ENCODE measurements at places on chromosomes 4 and X.

- DNase-seq = no peak
Measured at GRCh38 chr4:177673985-177674489, 231.8 kb upstream of the AGA start.

- DNase-seq = no peak
Measured at GRCh38 chr4:5750946-5751665, 40.1 kb downstream of the EVC start.

DNA sequence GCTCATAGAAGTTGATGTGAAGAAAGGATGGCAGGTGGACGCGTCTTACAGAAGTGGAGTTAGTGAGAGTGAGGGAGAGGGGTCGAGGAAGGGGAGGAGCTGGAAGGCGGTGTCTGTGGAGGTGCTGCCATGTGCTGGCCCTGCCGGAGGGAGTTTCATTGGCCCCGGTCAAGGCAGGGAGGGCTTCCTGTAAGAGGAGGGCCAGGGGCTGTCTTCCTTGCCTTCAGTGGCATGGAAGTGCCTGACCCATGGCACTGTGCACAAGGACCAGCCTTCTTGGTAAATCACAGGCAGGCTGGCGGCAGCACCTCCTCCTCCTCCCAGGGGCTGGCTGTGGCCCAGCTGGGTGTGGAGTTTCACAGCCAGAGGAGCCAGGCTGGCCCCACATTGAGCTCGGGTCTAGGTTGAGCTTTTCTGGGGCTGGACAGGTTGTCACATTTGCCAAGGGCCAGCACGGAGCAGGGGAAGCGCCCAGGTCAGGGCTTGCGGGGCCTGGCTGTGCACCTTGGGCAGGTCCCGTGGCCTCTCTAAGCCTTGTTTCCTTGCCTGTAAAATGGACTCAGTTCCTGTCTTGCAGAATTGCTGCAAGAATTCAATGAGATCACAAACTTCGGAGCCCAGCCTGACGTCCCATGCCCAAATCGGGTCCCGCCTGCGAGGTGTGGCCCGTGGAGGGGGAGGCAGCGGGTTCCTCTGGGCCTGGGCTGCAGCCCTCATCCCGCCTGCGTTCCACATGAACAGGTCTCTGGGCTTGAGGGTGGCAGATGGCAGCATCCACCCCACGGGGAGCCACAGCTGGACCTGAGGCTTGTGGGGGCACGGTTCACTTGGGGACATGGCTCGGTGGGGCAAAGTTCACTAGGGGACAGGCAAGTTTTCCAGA, 7.0 kb downstream of the HTRA3 start:
- DNase-seq = no peak

- peak; percentile 21 for DNase-seq
Measured at GRCh38 chr4:84973856-84974255, 7.4 kb upstream of the WDFY3 start.

- no peak for DNase-seq
Measured at GRCh38 chr4:162162672-162163071, 1.1 kb downstream of the FSTL5 start.

GRCh38 chrX:30652527-30653414, 452 bp upstream of the GK start:
- peak; percentile 94 for DNase-seq

DNA sequence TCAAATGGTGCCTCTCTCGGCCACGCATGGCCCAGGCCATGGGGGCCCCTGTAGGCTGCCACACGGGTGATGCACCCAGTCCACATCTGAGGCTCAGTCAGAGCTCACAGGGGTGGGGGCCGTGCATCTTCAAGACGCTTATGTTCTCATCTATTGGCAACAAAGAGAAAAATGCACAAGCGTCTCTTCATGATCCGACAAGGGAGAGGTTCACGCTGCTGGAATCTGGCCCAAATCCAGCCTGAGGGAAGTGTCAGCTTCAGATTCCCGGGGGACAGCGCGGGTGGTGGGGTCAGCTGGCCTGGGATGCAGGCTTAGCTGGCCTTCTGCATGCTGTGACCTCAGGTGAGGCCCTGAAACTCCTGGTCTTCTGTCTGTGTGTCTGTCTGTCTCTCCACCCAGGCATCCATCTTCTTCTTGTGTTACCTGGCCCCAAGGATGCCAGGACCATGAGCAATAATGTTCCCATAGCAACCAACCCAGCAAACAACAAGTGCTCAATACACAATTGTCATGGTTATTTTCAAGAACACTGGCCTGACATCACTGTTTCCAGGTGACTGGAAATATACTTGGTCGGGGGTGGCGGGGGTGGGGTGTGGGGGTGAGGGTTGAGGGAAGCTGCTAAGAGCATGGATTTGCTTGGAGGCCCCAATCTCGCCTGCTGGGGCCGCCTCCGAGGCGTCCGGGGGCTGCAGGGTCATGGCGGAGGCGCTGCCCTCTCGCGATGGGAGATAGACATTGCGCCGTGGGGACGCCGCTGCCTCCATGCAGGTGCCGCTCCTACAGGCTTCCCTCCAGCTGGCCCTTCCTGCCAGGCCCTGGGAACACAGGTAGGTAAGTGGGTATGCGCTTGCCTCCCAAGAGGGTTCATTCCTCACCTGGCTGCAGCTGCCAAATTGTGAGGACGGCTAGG, 48.3 kb downstream of the ABLIM2 start:
- no peak for DNase-seq

DNA sequence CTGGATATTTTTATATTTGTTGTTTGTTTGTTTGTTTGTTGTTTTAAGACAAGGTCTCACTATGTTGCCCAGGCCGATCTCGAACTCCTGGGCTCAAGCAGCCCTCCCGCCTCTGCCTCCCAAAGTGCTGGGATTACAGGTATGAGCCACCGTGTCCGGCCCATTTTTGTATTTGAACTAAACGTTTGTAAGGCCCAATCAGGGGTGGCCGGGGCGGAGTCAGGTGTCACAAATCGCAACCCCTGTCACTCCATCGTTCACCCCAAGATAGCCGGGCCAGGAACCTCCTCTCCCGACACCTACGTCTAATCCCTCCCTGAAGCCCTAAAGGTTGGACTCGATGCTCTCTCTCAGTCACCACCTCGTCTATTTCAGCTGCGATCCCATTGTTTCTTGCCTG, 722 bp upstream of the EFHC2 start:
- DNase-seq = peak; percentile 6

DNA sequence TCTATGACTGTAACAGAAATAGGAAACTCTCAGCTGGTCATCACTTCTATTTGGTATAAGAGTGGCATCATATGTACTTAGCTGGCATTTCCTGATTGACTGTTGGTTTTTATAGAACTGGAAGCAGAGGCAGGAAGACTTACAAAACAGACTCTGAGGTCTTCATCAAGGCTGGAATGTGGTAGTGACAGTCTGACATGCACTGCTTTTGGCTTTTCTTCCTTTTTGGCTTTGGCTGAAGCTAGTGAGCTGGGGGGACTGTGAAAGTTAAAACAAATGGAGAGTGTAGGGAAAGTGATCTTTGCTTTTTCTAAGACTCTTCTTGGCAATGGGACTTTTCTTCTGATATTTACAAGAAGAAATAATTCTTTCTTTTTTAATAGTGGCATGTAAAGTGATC, 121.1 kb upstream of the SLC4A4 start:
- no peak for DNase-seq

GRCh38 chr4:145075742-145076468, 22.1 kb downstream of the ANAPC10 start:
- no peak for DNase-seq

- no peak for DNase-seq
Measured at GRCh38 chr4:171186700-171187099, 626.5 kb upstream of the GALNTL6 start.

DNA sequence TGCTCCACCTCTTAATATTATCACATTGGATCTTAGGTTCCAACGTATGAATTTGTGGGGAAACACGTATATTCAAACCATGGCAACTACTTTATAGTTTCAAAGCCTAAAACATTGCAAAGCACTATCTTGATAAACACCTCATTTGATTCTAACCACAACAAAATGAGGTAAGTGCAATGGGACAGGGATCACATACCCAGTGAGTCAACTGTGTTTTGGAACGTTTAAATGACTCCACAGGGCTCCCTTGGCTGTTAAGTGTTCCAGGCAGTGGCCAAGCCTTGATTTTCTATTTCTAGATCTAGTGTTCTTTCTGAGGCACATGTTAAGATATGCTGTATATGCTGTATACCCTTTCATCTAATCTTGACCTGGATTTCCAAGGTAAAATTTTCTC, 54.5 kb upstream of the C1QTNF7 start:
- DNase-seq = no peak

GRCh38 chr4:18278244-18278643, 256.7 kb upstream of the LCORL start:
- DNase-seq = no peak

GRCh38 chr4:101037249-101037648, 310.1 kb downstream of the PPP3CA start:
- DNase-seq = no peak

DNA sequence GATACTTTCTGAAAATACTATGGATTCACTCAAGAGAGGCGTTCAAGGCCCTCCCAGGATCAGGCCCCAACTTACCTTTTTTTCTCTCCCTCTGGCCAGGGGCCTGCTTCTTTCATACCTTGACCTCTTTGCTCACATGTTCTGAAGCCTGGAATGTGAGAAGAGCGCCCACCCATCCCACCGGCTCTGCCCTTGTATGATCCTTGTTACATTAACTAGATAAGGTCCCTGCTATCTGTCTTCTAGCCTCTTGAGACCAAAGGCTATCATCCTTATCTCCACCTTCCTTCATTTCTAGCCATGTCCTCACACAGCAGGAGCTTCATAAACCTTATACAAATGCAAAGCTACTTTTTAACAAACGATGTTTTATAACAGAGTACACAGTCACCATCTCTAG, 45.9 kb downstream of the PROM1 start:
- no peak for DNase-seq

GRCh38 chr4:3037957-3038461, 36.3 kb downstream of the HTT-AS start:
- peak; percentile 56 for DNase-seq

DNA sequence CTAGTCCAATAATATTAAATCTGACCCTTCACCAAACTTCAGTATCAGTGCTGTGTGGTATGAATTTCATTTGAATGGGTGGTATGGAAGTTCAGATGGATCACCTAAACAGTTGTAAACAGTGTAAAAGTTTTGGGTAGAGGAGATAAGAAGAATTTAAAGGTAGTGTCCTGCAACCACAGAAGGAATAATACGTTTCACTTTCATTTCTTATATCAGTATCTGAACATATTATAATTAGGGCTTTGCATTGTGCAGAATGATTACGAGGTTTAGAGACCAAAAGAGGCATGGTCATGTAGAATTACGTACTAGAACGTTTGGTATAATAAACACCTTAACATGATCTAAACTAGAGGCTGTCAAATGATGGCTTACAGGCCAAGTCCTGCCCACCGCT, 116.1 kb downstream of the PDLIM5 start:
- peak; percentile 3 for DNase-seq

DNA sequence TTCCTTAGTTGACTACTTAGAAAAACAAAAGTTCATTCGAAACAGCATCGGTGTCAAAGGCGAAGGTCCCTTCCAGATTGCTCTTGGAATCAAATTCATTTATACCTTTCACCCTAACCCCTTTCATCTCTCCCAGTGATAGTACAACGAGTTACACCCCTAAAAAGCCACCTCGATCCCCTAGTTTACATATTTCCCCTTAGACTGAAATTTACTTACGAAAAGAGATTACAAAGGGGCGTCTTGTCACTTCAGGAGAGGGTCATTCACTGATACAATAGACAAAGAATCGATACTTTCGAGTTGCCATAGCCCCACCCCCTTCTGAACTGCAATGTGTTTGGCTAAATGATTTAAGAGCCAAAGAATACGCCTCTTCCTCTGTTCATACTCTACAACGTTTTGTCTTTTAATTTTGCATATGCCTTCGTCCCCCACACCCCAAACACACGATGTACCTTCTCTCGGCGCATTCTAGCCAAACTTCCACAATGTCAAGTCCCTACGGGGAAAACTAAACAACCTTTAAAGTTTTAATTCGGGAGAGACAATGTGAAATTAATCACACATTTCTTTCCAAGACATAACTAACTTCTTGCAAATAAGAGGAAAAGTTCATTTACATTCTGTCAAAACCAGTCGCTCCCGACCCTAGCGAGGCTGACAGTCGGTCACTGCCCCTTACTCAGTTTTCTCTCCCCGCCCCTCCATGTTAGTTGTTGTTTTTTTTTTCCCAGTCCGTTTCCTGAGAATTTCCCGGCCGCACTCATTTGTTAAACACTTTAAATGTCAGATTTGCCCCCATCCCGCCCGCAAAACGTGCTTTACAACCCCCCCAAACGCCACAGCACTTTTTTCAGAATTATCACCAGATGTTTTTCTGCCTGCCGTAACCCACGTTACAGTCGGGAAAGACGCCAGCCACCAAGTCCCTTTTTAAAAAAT, 88.6 kb downstream of the HPRT1 start:
- peak; percentile 19 for DNase-seq

DNA sequence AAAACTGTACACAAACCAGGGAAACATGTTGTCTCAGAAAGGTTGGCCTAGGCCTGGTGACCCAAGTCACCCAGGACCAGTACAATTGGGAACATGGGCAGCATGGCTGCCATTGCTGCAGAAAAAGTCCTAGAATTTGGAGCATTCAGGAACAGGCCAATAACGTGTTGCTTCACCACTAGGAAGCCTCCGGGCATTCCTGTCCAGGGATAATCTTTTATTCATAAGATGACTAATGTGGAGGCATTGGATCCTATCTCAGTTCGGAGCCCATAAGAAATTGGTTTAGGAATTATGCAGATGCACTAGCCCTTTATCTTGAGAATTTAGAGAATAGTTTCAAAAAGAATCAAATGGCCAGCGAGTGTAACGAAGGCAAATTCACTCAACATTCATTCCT, 242.8 kb upstream of the NDST4 start:
- no peak for DNase-seq

DNA sequence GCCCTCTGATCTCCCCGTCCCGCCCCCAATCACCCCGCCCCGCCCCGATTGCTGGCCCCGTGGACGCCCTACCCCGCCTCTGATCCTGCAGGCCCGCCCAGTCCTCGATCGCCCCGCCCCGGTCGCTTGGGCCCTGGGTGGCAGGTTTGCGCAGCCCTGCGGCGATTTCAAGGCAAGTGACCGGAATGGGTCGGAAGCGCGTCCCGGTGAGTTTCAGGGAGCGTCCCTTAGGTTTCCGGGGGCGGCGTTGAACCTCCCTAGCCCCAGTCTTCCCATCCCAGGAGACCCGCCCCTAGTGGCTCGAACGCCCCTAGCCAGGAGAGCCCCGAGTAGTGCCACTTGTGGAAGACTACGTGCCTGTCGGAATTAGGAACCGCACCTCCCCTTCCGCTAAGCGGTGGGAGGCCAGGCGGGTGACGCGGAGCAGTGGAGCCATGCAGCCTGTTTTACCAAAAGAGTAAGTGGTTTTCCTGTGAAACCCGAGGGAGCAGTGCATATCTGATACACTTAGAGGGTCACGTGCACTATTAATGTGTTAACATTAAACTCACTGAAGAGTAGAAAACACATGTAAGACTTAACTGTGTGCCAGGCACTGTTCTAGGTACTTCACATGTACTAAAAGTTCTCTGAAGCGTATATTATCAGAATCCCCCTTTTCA, 354 bp upstream of the TEC start:
- DNase-seq = peak; percentile 92

DNA sequence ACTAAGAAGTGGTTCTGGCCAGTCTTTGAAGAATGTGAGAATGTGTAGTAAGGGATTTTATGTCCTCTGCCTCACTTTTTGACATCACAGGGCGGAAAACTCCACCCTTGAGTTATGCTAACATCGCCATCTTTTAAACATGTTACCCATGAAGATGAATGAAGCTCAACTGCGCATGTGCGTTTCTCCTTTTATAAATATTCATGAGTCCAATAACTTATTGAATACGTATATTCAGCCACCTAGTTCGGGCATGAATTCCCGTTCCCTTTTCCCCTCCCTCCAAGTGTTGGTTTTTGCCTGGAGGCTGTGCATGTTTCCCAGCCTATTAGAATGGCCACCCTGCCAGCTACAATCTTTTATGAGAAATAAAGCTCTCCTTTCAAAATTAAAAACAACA, 51.7 kb upstream of the STPG2 start:
- no peak for DNase-seq
